ENCODE measurements at places on chromosomes 4 and X.

GRCh38 chrX:39850630-39851152 lies 247.1 kb downstream of the BCOR start:
- DNase-seq: no peak

DNA sequence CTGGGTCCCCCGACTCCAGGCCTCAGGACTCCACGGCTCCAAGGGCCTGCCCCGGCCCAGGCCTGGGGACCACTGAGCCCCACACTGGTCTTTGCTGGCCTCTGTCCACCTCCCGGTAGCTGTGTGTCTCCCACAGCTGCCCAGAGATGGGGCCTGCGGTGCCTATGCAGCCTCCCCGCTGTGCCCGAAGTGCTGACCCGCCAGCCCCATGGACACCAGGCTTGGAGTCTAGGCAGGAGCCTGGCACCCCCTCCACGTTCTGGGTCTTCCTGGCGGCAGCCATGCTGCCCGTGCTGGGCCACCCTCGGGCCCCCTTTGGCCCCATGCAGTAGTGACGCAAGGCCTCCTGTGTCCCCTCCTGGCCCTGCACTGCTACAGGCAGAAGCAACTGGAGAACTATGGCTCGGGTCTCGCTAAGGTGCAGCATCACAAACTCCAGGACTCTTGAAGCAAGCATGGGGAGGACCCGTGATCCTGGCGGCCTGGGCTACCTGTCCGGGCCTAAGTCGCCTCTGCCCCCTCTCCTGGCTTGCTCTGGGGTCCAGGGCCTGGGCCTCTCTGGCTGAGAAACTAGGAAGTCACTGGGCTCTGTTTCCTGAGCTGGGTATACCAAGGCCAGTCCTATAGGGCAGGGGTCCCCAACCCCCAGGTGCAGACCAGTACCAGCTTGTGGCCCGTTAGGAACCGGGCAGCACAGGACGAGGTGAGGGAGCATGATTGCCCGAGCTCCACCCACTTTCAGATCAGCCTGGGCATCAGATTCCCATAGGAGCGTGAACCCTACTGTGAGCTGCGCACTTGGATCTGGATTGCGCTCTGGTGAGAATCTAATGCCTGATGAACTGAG lies 917 bp downstream of the MYL5 start:
- DNase-seq: no peak

- no peak for DNase-seq
Observed at GRCh38 chr4:96366632-96367031, 526.7 kb downstream of the PDHA2 start.

- DNase-seq: no peak
Observed at GRCh38 chrX:42000836-42001235, 77.5 kb upstream of the CASK start.

DNA sequence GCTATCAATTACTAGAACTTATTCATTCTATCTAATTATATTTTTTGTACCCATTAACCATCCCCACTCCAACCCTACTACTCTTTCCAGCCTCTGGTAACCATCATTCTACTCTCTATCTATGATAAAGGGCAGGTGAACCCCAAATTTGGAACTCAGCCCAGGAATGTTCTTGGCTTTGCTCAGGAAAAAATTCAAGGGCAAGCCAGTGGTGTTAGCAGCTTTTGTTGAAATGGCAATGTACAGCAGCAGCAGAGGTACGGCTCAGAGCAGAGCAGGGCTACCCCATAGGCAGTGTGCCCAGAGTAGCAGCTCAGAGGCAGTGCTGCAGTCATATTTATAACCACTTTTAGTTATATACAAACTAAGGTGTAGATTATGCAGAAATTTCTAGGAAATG lies 138.2 kb downstream of the RNF150 start:
- no peak for DNase-seq

DNA sequence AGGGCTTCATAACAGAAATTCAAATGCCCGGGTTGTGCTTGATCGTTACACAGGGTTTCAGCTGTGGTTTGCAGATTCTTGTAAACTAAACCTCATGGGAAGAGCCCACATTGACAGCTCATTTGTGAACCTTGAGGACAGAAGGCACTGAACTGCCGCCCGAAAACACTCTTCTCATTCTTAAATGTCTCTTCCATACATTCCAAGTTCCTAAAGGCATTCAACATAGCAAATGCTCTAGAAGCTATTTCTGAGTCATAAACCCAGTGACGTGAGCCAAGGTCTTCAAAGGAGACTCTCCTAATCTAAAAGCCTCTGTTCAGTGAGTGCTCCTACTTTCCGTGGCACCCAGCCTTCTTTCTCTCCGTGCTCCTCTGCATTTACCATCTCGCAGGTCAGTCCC lies 737.8 kb upstream of the FRG1 start:
- no peak for DNase-seq

GRCh38 chrX:7127056-7127455 lies 20.5 kb upstream of the STS start:
- no peak for DNase-seq

- DNase-seq: no peak
Observed at GRCh38 chrX:25755194-25755593, 382.9 kb upstream of the MAGEB18 start.

All from cortex of kidney (tissue), 1 donor.